ENCODE measurements at places on chromosomes 4 and X. TPM values are rescaled to one million over a fixed set of nuclear protein-coding genes. Genes with fewer than 3 reads are reported as not detected.

Gene NPY2R
- total RNA-seq: not detected

Gene VEGFC
- total RNA-seq: 344 TPM

Gene GCNA
- 0.66 TPM for total RNA-seq

Gene EGFL6
- total RNA-seq: not detected

Gene DCLK2
- 48.2 TPM for total RNA-seq

Gene CT47B1
- not detected for total RNA-seq

Gene GAGE12J
- not detected for total RNA-seq

DNA sequence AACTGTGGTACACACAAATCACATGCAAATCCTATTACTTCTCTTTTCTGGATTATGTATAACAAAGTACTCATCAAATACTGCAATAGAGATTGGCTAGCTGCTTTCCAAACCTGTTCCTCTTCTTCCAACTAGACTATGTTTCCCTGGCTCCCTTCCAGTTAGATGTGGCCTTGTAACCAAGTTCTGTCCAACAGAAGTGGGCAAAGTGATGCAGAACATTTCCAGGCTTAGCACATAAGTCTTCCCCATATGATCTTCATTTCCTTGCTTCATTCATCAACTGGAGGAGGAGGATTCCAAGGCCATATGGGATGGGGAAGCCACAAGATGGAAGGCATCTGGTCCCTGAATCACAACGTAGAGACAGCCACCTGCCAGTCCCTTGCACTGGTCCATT is 8.0 kb downstream of the SLC9A7 start:
- peaks cover 6% of the 10 kb centered on the region for H3K36me3 ChIP-seq
- no peak overlapping the region for H3K4me3 ChIP-seq
- no peak overlapping the region for H3K27ac ChIP-seq
- H3K27me3 ChIP-seq: no peaks in the 10 kb centered on the region

DNA sequence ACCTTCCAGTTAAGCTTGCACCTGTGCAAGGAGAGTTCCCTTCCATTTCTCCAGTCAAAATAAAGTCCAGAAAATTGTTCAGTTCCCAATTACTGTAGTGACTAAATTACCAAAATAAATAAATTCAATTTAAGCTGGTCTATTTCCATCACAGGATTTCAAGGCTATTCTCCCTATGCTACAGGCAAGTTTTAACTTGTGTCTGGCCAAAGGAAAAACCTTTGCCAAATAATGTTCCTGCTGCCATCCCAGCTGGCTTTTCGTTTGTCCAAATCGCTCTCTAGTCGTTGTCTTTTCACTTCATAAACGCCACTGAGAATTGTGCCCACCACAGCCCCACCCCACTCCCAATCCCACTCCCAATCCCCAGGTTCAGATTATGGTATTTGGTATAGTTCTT is 2.4 kb downstream of the KCTD8 start:
- H3K27me3 ChIP-seq: peaks cover 3% of the 10 kb centered on the region
- no peak for DNase-seq
- peaks cover 7% of the 10 kb centered on the region for H3K4me1 ChIP-seq
- no peaks in the 10 kb centered on the region for H3K36me3 ChIP-seq
- H3K27ac ChIP-seq: no peak overlapping the region

DNA sequence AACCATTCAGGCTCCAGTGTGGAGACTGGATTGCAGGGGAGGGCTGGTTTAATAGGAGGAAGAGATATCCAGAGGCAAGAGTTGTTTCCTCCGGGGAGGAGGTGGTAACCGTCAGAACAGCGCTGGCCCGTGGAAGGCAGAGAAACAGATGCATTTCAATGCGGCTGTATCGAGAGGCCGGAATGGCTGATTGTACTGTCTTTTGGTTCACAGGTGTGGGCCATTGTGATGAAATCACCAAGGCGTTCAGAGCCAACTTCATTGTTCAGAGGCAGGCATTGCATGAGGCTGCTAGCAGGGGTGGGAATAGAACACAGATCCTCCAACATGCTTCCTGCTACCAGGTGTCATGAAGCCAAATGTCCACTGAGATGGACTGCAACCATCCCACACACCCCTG is 53.0 kb downstream of the SHOX start:
- no peak overlapping the region for H3K27ac ChIP-seq
- H3K36me3 ChIP-seq: peaks cover 4% of the 10 kb centered on the region
- no peak for DNase-seq
- peaks cover 9% of the 10 kb centered on the region for H3K27me3 ChIP-seq

DNA sequence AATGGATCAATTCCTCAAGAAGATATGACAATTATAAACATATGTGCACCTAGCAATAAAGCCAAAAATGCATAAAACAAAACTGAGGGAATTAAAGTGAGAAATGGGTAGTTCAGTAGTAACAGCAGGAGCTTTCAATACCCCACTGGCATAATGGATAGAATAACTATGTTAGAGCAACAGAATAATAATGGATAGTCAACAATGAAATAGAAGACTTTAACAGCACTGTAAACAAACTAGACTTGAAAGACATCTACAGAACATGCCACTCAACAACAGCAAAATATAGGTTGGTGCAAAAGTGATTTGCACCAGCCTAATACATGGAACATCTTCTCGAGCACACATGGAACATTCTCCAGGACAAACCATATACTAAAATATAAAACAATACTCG is 20.0 kb upstream of the MBNL3 start:
- H3K4me1 ChIP-seq: no peaks in the 10 kb centered on the region
- H3K36me3 ChIP-seq: no peaks in the 10 kb centered on the region
- H3K4me3 ChIP-seq: no peak overlapping the region
- DNase-seq: no peak

DNA sequence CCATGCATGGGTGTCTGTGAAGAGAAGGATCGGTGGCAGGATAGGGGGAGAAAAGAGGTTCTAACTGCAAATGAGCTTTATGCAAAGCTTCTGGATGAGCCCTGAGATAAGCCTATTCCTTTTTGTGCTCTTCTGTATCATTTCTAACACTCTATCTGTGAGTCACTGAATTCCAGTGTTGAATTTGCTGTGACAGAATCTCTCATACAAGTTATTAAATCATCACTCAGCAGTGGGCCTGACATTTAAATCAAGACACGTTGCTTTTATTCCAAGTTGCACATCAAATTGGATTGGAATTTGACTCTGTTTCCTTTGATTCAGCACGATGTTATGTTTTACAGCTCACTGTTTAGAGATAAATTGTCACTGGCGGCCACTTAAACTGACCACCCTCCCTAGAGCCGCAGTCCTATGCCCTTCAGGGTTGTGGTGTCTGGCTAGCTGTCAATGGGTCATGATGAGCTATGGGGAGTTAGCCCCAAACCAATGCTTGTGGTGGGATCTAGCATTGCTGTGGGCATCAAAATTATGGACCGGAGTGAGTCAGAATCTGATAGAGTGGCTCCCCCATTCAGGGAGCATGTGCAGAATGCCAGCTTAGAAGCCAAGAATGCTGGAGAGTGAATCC is 42.7 kb downstream of the LHFPL1 start:
- DNase-seq: peak; percentile 27
- H3K27ac ChIP-seq: no peak overlapping the region
- no peaks in the 10 kb centered on the region for H3K4me1 ChIP-seq
- H3K36me3 ChIP-seq: no peaks in the 10 kb centered on the region
- H3K27me3 ChIP-seq: peaks cover 2% of the 10 kb centered on the region

- no peak overlapping the region for H3K4me3 ChIP-seq
- H3K4me1 ChIP-seq: no peaks in the 10 kb centered on the region
- H3K36me3 ChIP-seq: no peaks in the 10 kb centered on the region
These were observed 1.7 kb downstream of the GABRQ start for GRCh38 chrX:152639426-152639825.

Data from HFFc6 (cell line).